Right renal cortex interstitium (tissue), 3 donors: ENCODE measurements at places on chromosomes 6 and 20.

DNA sequence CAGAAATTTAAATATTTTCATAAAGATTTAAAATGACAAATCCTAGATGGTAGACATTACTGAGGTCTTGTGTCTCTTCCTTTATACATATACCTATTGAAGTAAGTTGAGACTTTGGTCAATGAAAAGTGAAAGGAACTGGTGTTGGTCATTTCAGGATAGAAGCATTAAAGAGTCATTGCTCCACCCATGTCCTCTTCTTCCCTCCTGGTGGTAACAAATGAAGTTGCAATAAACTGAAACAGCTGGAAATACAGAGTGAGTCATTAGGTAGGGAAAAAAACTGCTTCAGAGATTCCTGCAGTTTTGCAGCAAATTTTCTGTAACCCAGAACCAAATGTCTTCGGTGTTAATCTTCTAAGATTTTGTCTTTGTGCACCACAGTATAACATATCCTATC, 448.0 kb downstream of the EYS start:
- no peak for DNase-seq

- DNase-seq, result no peak
Observed at GRCh38 chr6:17938901-17939300, 48.5 kb downstream of the KIF13A start.

GRCh38 chr20:11754451-11754850, 163.2 kb upstream of the BTBD3 start:
- no peak for DNase-seq

DNA sequence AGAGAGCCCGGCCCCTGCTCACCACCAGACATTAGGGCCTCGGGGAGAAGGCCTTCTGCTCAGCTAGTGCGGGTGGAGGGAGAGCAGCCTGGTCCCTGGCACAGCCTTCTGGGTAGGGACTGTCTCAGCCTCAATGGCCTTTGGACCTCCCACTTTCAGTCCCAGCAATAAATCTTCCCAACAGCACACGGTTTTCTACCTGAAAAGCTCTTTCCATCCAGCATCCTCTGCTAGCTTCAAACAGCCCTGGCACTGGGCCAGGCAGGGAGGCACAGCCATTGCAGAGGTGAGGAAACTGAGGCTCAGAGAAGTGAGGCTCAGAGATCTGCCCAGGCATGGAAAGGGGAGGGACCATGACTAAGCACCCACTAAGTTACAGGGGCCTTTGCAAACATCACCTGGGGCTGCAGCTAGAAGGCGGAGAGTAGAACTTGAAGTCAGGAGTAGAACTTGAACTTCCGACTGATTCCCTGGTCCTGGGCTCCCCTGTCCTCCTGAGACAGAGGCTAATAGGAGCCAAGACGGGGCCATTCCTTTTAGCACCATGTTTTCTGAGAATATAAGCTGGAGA, 43.9 kb upstream of the NOL4L start:
- DNase-seq, result no peak

- no peak for DNase-seq
Observed at GRCh38 chr6:35485402-35485877, 11.4 kb downstream of the TEAD3 start.

- no peak for DNase-seq
Observed at GRCh38 chr6:36563928-36564284, 16.6 kb upstream of the STK38 start.

DNA sequence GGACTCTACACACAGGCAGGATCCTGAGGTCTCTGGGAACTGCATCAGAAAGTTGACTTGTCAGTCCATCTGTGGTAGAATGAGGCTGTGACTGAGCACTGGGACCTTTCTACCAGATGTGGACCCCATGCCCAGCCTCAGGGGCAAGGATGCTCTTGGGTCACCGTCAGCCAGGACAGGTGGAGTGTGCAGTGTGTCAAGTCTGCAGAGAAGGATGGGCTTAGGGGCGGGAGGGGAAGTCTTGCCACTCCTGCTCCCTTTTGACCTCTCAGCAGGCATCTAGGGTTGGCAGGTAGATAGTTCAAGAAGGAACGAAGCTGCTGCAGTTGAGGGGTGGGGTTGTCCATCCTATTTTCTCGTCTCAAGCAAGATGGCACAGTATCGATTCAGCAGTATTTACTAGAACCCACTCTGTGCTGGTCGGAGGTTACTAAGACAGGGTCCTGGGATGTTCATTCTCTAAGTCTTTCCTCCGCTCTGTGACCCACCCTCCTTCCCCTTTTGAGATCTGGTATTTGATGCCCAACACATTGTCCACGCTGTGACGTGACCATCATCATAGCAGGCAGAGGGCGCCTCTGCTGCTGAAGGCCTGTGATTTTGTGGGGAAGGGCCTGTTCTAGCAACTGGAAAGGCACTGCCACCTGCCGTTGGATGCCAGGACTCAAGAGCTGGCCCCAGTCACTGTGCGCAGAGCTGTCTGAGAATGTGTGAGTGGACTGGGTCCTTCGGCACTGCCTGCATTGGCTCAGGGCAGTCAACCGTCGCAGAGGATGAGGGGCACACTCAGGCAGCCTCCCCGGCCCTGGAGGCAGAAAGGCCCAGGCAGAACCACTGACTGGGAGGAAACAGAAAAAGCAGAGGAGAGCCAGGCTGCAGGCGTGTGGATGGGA, 23.2 kb downstream of the RBCK1 start:
- DNase-seq, result no peak
